ENCODE measurements at places on chromosomes 11 and 22. TPM values are rescaled to one million over a fixed set of nuclear protein-coding genes. Genes with fewer than 3 reads are reported as not detected.

GRCh38 chr22:49116486-49117120 is 711.1 kb downstream of the BRD1 start:
- DNase-seq = no peak

GRCh38 chr11:9143721-9144120 is 52.3 kb upstream of the SCUBE2 start:
- no peak for DNase-seq

- DNase-seq = no peak
These were observed 281.0 kb downstream of the TENM4 start for GRCh38 chr11:79159657-79160450.

DNA sequence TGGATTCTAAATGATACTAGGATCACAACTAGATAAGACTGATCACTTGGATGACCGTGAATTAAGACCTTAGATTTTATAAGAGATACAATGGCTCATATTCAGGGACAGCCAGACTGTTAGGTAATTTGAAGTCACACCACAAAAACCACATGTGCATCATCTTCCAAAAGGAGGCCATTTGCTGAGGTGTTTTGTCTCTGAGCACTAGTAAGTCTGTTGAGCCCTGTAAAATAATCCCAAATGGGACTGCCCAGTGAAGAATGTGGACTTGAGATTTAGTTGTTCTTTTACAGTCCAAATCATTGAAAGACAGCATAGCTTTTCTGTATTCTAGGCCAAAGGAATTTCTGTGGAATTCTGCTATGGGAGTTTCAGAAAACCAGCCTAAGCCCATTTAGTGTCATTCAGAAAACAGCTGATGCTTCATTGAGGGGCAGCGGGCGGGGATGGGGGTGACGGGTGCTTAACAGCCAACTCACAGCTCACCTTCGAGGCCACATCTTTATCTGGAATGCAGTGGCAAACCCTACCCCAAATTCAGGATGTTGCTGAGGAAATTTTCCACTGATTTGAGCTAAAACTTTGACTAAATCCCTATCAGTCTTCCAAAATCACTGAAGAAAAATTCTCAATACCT is 80.1 kb upstream of the BIRC3 start:
- DNase-seq = no peak

- DNase-seq = no peak
These were observed 70.8 kb downstream of the WNT7B start for GRCh38 chr22:45905924-45906865.

DNA sequence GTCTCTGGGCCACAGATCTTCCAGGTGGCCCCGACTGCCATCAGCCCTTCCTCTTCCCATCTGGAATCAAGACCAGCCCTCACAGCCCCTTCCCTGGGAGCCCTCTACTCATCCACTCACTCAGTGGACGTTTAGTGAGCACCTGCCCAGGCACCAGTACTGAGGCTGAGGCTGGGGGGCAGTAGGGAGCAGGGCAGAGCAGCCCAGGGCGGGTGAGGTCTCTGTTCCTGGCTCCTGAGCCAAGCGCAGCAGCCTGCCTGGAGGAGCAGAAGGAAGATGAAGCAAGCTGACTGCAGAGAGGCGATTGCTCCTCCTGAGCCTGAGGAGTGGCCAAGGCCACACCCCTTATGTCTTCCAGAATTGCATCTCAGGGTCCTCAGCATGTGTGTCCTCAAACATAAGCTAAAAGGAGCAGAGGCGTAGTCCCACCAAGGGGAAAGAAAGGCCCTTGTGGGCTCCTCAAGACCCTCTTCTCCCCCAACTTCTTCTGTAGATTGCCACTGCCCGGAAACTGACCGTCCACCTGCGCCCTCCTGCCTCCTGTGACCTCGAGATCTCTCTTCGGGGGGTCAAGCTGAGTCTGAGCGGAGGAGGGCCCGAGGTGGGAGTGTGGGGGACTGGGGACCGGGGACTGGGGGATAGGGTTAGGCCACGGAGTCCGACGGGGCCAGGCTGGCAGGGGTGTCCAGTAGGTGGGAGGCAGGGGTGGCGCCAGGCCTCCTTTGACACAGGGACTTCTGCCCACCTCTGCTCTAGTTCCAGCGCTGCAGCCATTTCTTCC is 5.8 kb downstream of the MAPK8IP2 start:
- no peak for DNase-seq

GRCh38 chr11:76699451-76700091 is 29.0 kb upstream of the LRRC32 start:
- DNase-seq = no peak

DNA sequence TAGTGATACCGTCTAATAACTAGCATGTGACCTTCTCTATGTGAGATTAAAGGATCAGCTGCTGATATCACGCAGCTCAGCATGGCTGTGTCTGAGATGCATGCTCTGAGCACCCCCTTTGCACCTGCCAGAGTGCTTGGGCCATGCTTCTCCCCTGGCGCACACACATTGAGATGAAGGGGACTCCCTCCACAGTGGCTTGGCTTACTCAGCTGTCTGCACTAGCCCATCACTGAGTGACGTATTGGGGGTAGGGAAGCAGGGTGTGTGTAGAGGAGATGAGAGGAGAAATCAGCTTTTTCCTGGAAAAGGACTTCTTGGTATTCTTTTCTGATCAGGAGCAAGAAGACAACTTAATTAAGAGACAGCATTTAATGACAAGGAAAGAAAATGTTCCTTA is 216.5 kb downstream of the BLID start:
- DNase-seq = no peak

NCF4 gene
- 1.4 TPM for total RNA-seq

FDXACB1 gene
- 5.4 TPM for total RNA-seq

TMPRSS5 gene
- total RNA-seq = 1.6 TPM

PYGM gene
- total RNA-seq = 4.7 TPM

RFPL2 gene
- not detected for total RNA-seq
